Stimulated activated CD8-positive, alpha-beta memory T cell treated with anti-CD3 and anti-CD28 coated beads, Interleukin-12 subunit alpha, Interleukin-12 subunit beta, amount 100 ng/mL, for 4 hours (primary cell): ENCODE measurements at places on chromosomes 4 and X.

DNA sequence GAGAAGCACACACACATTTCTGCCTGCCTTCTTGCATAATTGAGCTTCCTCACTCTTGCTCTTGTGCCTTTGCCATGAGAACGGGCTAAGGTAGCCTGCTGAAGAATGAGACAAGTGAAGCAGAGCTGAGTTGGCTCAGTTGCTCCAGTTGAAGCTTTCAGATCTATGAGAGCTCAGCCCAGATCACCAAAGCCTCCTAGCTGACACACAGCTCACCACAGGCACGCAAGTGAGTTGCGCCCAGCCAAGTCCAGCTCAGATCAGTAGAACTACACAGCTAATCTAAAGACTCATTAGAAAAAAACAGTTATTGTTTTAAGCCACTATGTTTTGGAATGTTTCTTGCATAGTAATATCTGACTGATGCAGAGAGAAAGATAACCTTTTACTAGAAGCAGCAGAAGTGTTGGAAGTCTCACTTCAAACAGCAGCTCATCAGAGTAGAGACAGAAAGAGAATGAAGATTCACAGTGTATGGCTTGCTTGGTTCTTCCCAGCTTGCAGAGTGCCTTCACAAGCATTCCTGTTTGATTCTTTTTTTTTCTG lies 362.4 kb downstream of the MID1IP1 start:
- no peak for DNase-seq

GRCh38 chrX:40201329-40201885 lies 103.6 kb upstream of the BCOR start:
- DNase-seq = no peak

GRCh38 chr4:41258783-41259182 lies 2.1 kb downstream of the UCHL1 start:
- no peak for DNase-seq

GRCh38 chr4:111991163-111991562 lies 154.1 kb upstream of the FAM241A start:
- no peak for DNase-seq

DNA sequence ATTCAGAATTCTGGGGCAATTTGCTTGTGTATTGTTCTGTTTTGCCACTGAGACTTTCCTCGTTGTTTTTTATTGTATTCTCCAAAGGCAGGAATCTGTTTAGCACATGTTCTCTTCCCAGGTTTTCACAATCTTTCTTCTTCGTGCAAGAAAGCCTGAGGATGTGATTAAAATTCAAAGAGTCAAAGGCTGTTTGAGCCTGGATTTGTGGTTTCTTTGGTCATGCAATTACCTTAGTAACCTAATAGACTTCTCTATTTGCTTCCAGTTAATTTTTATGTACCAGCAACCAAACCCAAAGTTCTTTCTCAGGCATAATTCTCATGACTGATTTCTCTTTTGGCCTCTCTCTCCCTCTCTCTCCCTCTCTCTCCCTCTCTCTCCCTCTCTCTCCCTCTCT lies 1420.1 kb upstream of the TENM3 start:
- no peak for DNase-seq

GRCh38 chrX:137044893-137045292 lies 11.1 kb upstream of the GPR101 start:
- no peak for DNase-seq

DNA sequence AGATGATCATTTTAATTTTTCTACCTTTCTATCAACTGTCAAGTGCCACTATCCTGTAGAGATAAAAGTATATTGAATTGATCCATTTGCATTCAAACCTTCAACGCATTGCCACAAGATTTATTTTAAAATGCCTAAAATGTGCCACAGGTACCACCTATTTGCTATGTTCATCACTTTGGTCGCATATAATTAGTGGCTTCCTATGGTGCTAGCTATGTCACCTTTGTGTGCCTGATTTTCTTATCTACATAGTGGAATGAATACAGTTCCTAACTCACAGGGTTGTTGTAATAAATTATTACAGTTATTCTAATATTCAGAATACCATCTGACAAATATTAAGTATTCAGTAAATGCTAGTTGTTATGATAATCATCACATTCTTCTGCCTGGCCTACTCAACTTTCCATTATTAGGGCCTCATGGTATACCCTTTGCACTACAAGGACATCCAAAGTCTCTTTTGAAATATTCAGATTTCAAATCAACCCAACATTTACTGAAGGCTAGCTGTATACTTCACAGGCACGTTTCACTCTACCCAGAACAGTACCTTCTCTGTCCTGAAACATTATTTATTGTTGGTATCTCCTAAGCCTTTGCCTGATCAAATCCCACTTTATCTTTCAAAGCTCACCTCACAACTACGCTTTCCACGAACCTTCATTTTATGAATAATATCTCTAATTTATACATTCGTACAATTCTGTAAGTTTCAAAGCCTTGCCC lies 62.4 kb downstream of the ANXA10 start:
- no peak for DNase-seq

DNA sequence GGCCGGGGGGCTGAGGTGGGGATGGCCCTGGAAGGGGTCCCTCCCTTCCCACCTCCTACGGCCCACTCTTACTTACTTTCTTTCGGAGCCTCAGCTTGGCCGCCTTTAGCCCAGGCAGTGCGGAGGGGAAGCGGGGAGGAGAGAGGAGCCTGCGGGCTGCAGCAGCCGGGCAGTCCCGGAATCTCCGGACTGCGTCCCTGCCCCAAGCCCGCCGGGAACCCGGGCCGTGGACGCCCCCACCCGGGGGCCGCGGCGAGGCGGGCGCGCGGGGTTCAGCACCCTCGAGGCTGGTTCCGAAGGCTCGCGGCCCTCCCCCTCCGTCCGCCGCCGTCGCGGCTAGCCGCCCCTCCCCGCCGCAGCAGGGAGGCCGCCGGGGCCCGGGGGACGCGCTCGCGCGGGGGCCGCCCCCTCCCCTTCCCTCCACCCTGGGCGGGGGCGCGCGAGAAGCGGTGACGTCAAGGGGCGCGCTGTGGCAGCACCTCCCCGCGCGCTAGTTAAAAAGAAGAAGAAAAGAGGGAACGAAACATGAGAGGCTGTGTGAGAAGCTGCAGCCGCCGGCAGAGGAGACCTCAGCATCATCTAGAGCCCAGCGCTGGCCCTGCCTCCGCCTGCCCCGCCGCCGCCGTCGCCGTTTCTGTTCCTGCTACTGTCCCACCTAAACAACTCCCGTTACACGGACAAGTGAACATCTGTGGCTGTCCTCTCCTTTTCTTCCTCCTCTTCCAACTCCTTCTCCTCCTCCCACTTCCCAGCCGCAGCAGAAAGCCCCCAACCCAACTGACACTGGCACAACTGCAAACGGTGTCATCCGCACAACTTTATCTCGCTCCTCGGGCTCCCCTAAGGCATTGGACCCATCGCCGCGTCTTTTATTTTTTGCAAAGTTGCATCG lies at the start of gene HHIP:
TSS of gene HHIP (plus strand) at position 526 of the 892 bp plus-strand sequence. CDS start 520 bp downstream, outside the sequence.
- DNase-seq = no peak

GRCh38 chrX:154457491-154458115 lies 478 bp upstream of the PLXNA3 start:
- DNase-seq = peak; percentile 39

DNA sequence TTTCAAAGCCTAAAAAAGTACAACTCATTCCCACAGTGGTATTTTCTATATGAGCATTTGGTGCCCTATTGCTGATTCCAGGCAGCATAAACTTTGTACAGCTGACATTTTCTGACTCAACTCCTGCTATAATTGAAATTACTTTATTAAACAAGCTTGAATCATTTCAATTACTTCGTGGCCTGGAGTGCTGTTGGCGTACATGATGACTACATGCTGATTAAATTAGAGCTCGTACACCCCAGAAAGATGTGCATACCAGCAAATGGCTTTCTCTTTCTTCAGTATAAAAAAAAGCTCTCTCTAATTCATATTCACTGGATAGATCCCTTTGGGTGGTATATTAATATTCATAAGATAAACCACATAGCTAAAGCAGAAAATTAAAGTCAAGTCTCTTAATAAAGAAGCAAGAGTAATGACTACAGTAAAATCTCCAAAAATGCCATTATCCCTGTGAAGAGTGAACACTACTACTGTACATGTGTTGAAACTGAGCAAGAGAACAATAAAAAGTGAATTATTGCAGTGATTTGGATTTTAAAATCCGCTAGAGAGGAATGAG lies 245.0 kb upstream of the IGFBP7 start:
- no peak for DNase-seq

- no peak for DNase-seq
These were observed 58.3 kb downstream of the SMIM20 start for GRCh38 chr4:25972366-25972765.

- no peak for DNase-seq
These were observed 777.8 kb upstream of the FRG1 start for GRCh38 chr4:189162888-189163287.

DNA sequence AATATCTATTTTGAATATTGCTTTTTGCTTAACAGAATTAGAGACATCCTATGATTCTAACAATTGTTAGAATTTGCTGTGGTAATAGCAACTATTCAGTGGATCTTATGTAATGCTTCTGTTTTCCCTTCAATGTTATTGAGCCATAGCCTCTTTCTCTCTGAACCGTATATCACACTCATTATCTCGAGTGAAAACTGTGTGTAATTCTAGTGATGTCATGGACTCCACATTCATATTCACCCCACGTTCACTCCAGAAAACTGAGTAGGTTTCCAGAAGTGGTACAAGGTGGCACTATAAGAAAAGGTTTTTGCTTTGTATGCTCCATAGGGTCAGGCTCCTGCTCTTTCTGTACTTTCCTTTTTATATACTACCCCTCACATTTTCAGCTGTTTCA lies 534.3 kb upstream of the PABPC4L start:
- DNase-seq = no peak

DNA sequence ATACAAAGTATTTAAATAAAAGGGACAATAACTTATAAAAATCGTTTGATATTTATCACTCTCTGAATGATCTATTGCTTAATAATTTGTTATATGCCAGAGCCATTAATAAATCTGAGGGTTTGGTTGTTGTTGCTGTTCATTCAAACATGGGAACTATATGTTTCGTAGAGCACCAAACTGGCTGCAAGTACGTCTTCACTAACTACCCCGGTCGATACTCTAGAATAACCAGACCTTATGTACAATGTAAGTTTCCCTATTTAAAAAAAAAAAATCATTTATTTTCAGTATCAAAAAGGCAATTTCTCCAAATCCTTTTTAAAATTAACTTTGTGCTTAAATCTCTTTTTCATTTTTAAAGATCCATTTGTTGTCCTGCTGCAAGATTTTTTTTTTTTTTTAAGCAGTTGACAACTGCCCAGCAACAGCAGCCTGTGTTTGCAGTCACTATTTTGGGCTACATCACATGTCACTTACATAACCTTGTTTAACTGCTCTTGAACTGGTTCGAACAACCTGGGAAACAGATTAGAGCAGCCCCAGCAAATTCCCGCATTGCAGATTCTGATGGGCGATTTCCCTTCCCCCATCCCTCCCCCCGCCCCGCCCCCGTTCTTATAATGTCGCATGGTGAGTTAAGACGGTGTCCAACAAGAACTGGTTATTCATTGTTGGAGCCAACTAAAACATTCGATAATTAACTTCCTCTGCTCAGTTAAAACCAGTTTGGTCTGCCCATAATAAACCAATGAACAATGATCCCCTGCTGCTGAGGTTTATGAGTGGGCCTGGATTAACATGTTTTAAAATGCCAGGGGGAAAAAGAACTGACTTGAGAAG lies 238.9 kb downstream of the NR3C2 start:
- DNase-seq = no peak

DNA sequence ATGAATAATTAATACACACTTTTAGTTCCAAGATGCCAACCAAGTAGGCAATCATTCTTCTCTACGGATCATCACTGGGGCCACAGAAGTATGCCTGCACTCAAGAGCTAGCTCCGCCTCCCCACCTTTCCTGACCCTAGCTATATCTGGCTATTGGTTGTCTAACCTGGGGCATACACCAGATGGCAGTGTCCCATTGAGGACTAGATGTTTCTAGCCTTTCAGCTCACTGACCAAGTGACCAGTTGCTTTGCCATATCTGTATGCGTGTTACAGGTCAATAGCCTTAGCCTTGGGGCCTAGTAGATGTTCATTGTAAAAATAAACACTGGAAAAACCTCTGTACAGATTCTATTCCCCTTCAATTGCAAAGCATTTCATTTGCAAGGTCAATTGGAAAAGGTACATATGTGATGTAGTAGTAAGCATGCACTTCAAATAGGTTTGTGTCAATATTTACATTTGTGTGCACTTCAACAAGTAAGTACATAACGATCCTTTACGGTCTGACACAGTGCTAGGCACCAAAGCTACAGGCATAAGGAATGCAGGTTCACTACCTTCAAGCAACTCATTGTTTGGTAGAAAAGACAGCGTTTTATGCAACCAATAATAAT lies 521.7 kb downstream of the PPARGC1A start:
- no peak for DNase-seq

DNA sequence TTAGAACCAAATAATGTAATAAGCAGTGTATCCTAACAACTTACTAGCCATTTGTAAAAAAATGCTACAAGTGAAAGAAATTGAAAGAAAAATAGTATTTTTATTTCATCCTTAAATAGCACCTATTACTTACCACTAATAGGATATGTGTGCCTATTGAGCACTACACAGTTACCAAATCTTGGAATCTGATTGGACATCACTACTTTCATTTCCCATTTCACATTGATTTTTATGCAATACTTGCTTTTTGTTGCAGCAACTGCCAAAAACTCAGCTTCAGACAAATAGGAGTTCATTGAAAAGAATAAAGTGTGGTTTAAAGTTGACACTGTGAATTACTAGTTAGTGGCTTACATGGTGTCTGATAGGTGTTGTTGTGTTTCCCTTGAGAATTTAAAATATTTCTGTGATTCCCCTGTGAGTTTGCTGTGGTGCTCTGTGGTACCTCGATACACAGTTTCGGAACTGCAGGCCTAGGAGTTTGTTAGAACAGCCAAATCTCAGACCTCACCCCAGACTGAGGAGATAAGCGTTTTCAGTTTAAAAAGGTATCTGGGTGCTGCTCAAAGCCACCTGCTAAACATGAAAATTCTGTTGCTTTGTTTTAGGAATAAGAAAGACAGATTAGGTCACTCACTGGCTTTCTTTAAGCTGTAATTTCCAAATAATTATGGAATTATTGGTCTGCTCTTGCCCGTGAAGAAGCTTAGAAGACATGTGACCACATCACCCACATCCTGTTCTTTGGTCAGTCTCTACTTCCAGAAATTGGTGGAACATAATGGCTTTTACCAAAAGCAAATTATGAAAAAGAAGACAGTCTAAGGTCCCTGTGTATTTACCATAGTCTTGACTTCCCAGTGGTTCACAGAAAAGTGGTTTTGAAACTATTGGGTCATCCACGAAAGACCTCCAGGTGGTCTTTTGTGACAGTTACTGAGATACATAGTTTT lies 97.8 kb downstream of the SYTL5 start:
- DNase-seq = no peak

- no peak for DNase-seq
These were observed 128.6 kb downstream of the GPC3 start for GRCh38 chrX:133856819-133857218.

GRCh38 chr4:17450269-17450804 lies 61.6 kb downstream of the QDPR start:
- no peak for DNase-seq

- DNase-seq = no peak
These were observed 20.1 kb downstream of the SUPT20HL1 start for GRCh38 chrX:24380262-24381187.

- no peak for DNase-seq
These were observed 11.3 kb upstream of the DHX15 start for GRCh38 chr4:24595659-24596058.
